ENCODE measurements at places on chromosomes 11 and 22. TPM values are rescaled to one million over a fixed set of nuclear protein-coding genes. Genes with fewer than 3 reads are reported as not detected.

DNA sequence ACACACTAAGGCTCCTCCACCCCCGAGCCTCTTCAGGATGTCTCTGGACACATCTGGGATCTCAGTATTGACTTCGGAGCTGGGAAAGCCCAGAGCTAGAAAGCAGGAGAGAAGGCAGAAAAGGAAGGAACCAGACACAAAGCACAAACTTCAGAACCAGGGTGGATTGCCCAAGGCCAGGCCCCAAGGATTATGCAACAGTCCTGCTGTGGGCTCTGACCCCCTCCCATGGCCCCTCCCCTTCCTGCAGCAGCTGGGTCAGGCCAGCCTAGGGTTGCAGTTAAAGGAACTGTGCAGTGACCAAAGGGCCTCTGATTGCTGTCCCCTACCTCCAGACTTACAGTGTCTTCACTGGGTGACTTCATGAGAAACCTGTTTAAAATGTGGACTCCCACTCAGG lies 5.3 kb downstream of the KCNE3 start:
- no peaks in the 10 kb centered on the region for H3K27me3 ChIP-seq
- H3K27ac ChIP-seq = no peak overlapping the region
- peak; percentile 24 for DNase-seq
- no peaks in the 10 kb centered on the region for H3K4me1 ChIP-seq

GRCh38 chr11:123264431-123264780 lies 69.4 kb upstream of the CLMP start:
- no peak overlapping the region for H3K27ac ChIP-seq
- no peaks in the 10 kb centered on the region for H3K4me1 ChIP-seq
- no peak overlapping the region for H3K4me3 ChIP-seq
- H3K27me3 ChIP-seq = no peaks in the 10 kb centered on the region
- no peak for DNase-seq
- no peaks in the 10 kb centered on the region for H3K36me3 ChIP-seq

Gene TBC1D22A
- total RNA-seq = 70.4 TPM

DNA sequence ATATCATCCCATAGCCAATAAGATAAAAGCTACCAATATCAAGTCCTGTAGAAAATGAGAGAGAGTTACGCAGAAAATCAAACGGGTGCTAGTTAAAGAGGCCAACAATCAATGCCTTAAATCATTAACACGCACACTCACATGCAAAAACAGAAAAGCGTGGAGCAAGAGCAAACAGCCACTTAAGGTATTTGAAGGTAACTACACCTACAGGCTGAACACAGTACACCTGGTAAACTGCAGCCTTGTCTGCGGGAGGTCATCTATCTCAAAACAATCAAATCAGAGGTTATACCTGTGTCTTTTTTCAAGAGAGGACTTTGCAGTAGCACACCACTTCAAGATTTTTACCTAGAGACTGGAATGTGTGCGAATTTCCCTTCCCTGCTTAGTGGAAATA lies 23.6 kb downstream of the SLC35F2 start:
- H3K4me3 ChIP-seq = no peak overlapping the region
- no peaks in the 10 kb centered on the region for H3K36me3 ChIP-seq
- H3K27me3 ChIP-seq = no peaks in the 10 kb centered on the region
- no peak for DNase-seq
- H3K4me1 ChIP-seq = no peaks in the 10 kb centered on the region
- H3K27ac ChIP-seq = no peak overlapping the region

Gene CATSPER1
- total RNA-seq = not detected

Gene SLC17A6
- total RNA-seq = not detected

GRCh38 chr11:46381819-46382645 lies 563 bp downstream of the MDK start:
- H3K36me3 ChIP-seq = peaks cover 6% of the 10 kb centered on the region
- DNase-seq = no peak
- no peaks in the 10 kb centered on the region for H3K27me3 ChIP-seq
- no peaks in the 10 kb centered on the region for H3K4me1 ChIP-seq
- H3K27ac ChIP-seq = peak overlapping the region; percentile 64

Gene SCGB2A2
- not detected for total RNA-seq

GRCh38 chr11:109037856-109038780 lies 373.2 kb downstream of the DDX10 start:
- no peak overlapping the region for H3K27ac ChIP-seq
- no peak for DNase-seq
- no peaks in the 10 kb centered on the region for H3K36me3 ChIP-seq
- no peak overlapping the region for H3K4me3 ChIP-seq
- H3K27me3 ChIP-seq = no peaks in the 10 kb centered on the region

DNA sequence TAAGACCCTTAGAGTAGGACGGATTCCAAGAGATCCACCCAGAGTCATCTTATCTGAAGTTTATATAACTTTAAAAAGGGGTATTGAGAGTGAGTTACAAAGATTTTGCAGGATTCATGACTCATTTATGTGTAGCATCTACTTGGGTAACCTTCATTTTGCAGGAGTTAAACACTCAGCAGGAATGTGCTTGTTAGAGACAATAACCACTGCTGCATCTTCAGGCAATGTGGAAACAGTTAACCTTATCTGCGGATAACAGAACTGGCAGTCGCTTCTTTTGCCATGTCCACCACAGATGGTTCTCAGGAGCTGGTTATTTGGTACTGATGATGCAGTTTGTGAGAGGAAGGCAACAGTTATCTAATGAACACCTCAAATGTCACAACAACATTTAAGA lies 417.9 kb upstream of the DDI1 start:
- no peak overlapping the region for H3K4me3 ChIP-seq
- DNase-seq = no peak
- no peaks in the 10 kb centered on the region for H3K4me1 ChIP-seq
- H3K27ac ChIP-seq = no peak overlapping the region
- no peaks in the 10 kb centered on the region for H3K27me3 ChIP-seq
- no peaks in the 10 kb centered on the region for H3K36me3 ChIP-seq

DNA sequence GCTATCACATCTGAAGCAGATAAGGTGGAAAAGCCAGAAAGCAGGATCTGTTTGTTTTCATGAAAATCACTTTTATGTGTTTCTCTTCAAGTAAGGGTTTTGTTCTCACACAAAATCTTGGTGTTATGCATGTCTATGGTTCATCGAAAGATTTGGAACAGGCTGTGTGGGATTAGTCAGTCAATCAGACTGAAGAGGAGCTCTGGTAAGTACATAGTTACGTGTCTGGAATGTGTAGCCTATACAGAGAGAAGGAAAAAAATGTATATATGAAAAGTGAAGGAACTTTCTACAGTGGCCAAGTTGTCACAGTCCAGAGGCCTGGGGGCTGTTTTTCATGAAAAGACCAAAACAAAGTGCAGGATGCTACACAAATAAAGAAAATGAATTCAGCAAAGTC lies 156.7 kb downstream of the CNTN5 start:
- DNase-seq = no peak
- no peaks in the 10 kb centered on the region for H3K4me1 ChIP-seq
- H3K27me3 ChIP-seq = no peaks in the 10 kb centered on the region
- H3K4me3 ChIP-seq = no peak overlapping the region
- H3K36me3 ChIP-seq = no peaks in the 10 kb centered on the region

Gene SLCO2B1
- 44.6 TPM for total RNA-seq

Gene OR2AT4
- not detected for total RNA-seq

Gene ZBED4
- 18.4 TPM for total RNA-seq

DNA sequence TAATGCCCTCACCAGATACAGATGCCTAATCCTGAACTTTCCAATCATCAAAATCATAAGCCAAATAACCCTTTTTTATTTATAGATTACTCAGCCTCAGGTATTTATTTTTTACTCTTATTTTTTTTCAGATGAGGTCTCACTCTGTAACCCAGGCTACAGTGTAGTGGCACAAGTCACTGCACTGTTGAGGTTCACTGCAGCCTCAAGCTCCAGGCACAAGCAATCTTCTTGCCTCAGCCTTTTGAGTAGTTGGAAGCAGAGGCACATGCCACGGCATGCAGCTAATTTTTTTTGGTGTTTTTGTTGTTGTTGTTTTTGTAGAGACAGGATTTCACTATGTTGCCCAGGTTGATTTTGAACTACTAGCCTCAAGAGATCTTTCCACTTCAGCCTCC lies 49.5 kb downstream of the TTC28 start:
- DNase-seq = no peak
- no peak overlapping the region for H3K4me3 ChIP-seq
- H3K36me3 ChIP-seq = no peaks in the 10 kb centered on the region
- H3K27me3 ChIP-seq = no peaks in the 10 kb centered on the region

DNA sequence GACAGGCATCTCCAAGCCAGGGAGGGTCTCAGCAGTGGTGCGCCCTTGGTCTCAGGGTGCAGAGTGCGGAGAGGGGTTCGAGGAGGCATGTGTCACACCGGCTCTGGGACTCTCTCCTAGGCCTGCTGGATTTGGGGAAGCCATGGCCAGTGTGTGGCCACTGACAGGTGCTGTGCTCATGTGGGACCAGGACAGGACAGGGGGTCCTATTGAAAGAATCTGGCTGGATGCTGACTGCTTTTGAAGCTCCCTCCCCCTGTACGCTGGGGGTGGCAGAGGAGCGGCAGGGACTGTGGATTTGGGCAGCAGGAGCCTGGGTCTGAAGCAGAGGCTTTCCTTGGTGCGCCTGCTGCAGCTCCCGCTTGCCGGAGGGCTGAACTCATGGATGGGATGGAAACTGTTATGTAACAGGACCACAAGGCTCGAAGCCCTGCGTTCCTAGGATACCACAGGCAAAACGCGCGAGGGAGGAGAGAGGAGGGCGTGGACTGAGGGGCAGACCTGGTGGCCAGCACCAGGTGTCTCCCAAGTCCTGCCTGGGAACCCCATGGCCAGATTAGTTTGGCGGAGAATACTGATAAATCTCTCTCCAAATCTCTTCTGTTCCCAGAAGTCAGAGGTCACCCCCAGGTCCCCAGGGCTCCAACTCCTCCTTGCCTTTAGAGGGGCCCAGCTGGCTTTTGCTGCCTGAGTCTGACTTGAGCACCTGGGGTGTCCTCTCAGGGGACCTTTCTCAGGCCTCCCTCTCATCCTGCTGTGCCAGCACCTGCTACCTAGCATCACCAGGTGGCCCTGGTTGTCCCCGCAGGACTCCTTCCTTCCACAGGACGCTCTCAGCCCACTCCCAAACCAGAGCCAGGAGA lies 13.8 kb upstream of the TEF start:
- DNase-seq = no peak
- peak overlapping the region; percentile 20 for H3K4me3 ChIP-seq
- H3K27ac ChIP-seq = peak overlapping the region; percentile 53

GRCh38 chr22:50220603-50221409 lies 20.0 kb downstream of the SELENOO start:
- no peak for DNase-seq
- no peaks in the 10 kb centered on the region for H3K4me1 ChIP-seq
- H3K36me3 ChIP-seq = no peaks in the 10 kb centered on the region
- no peak overlapping the region for H3K4me3 ChIP-seq
- H3K27me3 ChIP-seq = no peaks in the 10 kb centered on the region

Gene C11orf52
- total RNA-seq = 4.1 TPM

DNA sequence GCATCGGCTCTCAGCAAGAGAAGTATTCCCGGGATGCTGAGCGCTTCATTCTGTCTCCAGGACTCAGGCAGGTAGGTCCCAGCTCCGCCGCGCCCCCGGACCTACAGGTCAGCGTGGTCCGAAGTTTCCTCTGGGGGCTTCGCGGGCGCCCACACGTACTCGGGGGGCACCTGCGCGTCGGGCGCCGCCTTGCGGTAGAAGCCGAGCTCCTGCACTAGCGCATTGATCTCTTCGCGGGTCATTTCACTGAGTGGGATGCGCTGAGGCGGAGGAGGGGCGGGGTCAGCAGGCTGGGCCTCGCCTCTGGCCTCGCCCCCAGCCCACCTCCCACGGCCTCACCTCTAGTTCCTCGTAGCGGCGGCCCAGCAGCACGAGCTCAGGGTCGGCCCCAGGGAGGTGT lies 2.5 kb downstream of the SELENOM start:
- peak overlapping the region; percentile 87 for H3K27ac ChIP-seq
- no peak for DNase-seq
- H3K4me3 ChIP-seq = no peak overlapping the region
- peaks cover 13% of the 10 kb centered on the region for H3K4me1 ChIP-seq

- no peak overlapping the region for H3K27ac ChIP-seq
- H3K4me3 ChIP-seq = no peak overlapping the region
- no peaks in the 10 kb centered on the region for H3K27me3 ChIP-seq
- DNase-seq = no peak
Measured at GRCh38 chr11:86152901-86153300, 84.0 kb upstream of the PICALM start.

DNA sequence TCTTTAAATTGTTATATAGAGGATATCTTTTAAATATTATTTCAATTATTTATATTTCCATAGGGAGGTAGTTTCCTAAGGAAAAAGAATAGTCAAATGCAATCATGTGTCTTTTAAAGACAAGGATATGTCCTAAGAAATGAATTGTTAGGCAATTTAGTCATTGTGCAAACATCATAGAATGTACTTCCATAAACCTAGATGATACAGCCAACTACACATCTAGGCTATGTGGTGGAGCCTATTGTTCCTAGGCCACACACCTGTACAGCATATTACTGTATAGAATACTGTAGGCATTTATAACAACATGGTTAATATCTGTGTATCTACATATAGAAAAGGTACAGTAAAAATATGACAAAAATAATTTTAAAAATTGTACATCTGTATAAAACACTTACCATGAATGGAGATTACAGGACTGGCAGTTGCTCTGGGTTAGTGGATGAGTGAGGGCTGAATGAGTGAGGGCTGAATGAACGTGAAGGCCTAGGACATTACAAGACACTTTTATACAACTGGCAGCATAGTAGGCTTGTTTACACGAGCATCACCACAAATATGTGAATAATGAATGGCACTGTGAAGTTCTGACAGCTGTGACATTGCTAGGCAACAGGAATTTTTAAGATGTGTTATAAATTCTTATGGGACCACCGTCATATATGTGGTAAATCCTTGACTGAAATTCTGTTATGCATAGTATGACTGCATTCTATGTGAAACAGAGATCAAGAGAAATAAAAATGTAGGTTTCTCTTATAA lies 1879.0 kb upstream of the RAG2 start:
- DNase-seq = no peak
- H3K27me3 ChIP-seq = no peaks in the 10 kb centered on the region
- no peaks in the 10 kb centered on the region for H3K4me1 ChIP-seq
- no peaks in the 10 kb centered on the region for H3K36me3 ChIP-seq

Gene ARHGEF17
- total RNA-seq = 3.2 TPM

DNA sequence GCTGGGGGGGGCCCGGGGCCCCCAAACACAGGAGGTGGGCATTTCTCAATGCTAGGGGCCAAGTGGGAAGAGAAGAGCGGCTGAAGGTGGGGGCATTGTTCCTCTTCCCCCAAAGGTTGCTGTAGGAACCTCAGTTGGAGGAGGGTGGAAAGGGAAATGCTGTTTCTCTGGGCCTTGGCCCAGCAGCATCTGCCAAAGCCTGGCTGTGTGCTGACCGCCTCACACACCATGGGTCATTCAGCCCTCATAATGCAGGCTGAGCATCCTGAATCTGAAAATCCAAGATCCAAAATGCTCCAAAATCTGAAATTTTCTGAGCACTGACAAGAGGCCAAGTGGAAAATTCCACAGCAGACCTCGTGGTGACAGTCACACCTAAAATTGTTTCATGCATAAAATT lies 49.0 kb upstream of the BID start:
- DNase-seq = no peak
- H3K36me3 ChIP-seq = no peaks in the 10 kb centered on the region
- no peak overlapping the region for H3K4me3 ChIP-seq
- H3K4me1 ChIP-seq = no peaks in the 10 kb centered on the region
- H3K27me3 ChIP-seq = no peaks in the 10 kb centered on the region
- no peak overlapping the region for H3K27ac ChIP-seq
